PC-3 (cell line): ENCODE measurements at places on chromosomes 1 and 21. TPM values are rescaled to one million over a fixed set of nuclear protein-coding genes. Genes with fewer than 3 reads are reported as not detected.

- H3K4me3 ChIP-seq: no peak overlapping the region
- no peaks in the 10 kb centered on the region for H3K36me3 ChIP-seq
- no peak overlapping the region for H3K27ac ChIP-seq
Measured at GRCh38 chr1:47104816-47105215, 32.4 kb upstream of the CYP4A22 start.

DNA sequence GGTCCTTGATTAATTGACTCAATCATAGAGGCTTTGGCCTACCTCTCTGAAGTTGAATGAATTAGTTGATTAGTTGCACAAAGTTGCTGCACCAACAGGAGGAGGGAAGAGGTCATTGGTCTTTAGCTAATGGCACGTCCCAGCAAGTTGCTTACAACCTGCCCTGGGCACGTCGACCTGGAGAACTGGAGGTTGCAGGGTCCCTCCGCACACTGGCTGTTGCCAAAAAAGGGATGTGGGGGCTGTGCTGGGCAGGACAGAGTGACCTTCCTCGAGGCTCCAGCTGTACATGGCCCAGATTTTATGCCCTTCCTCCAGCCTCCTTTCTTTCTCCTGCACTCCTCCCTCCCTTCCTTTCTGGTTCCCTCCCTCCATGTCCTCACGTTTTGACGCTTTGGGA, 230.3 kb upstream of the VAMP3 start:
- no peak overlapping the region for H3K27ac ChIP-seq
- no peaks in the 10 kb centered on the region for H3K36me3 ChIP-seq
- H3K4me1 ChIP-seq: no peaks in the 10 kb centered on the region
- DNase-seq: no peak
- no peak overlapping the region for H3K4me3 ChIP-seq
- H3K27me3 ChIP-seq: peaks cover 43% of the 10 kb centered on the region

DNA sequence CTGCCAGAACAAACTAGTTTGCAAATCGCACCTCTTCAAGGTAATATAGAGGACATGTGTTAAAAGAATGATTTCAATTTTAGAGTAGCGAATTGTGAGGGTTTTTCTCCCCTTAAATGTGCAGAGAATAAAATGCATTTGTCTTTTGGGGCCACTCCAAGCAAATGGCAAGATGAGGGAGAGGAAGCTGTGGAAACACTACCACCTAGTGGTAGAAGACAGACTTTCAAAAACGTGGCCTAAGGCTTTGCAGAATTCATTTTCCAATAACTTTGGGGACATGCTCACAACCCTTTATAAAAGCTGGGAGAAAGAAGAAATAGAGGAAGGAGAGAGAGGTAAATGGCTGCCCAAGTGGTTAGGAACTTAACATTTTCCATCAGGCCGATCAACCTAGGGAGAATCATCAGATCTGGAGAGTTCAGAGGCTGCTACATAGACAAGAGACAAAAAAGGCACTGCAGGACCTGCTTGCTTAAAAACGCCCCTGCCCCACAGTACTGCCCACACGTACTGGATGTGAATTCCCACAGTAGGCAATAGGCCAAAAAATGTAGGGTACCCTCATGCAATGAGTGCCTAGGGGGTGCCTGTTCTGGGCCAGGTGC, 15.7 kb upstream of the RCAN1 start:
- no peaks in the 10 kb centered on the region for H3K36me3 ChIP-seq
- H3K27ac ChIP-seq: no peak overlapping the region
- no peaks in the 10 kb centered on the region for H3K4me1 ChIP-seq
- peaks cover 6% of the 10 kb centered on the region; the same call in 1 of the 2 replicates for H3K27me3 ChIP-seq

DNA sequence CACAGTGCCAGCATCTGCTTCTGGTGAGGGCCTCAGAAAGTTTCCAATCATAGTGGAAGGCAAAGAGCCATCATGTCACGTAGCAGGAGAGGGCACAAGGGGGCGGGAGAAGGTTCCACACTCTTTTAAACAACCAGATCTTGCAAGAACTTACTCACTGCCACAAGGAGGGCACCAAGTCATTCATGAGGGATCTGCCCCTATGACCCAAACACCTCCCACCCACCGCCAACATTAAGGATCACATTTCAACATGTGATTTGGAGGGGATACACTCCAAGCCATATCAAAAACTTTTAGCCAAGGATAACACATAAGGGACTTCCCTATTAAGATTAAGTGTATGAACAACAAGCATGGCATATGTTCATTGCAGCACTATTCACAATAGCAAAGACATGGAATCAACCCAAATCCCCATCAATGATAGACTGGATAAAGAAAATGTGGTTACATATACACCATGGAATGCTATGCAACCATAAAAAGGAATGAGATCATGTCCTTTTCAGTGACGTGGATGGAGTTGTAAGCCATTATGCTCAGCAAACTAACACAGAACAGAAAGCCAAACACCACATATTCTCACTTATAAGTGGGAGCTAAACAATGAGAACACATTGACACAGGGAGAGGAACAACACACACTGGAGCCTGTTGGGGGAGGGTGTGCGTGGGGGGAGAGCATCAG, 19.9 kb upstream of the SLC35F3 start:
- DNase-seq: peak; percentile 62
- peaks cover 44% of the 10 kb centered on the region for H3K4me1 ChIP-seq
- no peaks in the 10 kb centered on the region for H3K27me3 ChIP-seq
- H3K4me3 ChIP-seq: peak overlapping the region; percentile 46; the same call in 1 of the 2 replicates

DNA sequence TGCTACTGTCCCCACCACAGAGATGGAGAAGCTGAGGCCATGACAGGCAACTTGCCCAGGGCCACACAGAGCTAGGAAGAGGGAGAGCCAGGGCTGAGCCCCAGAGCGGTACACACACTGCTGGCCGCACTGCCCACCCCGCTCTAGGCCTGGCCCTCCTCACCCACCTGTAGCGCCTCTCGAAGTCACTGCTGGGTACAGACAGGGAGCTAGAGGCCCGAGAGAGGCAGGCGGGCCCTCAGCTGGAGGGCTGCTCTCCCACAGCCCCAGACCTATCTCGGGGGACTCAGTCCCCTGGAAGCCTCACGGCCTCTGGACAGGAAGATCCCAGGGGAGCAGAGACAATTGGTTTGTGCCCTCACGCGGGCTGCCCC, 17.3 kb upstream of the PLEKHG5 start:
- no peaks in the 10 kb centered on the region for H3K4me1 ChIP-seq
- H3K4me3 ChIP-seq: no peak overlapping the region
- no peaks in the 10 kb centered on the region for H3K27me3 ChIP-seq
- H3K36me3 ChIP-seq: no peaks in the 10 kb centered on the region
- H3K27ac ChIP-seq: no peak overlapping the region

DNA sequence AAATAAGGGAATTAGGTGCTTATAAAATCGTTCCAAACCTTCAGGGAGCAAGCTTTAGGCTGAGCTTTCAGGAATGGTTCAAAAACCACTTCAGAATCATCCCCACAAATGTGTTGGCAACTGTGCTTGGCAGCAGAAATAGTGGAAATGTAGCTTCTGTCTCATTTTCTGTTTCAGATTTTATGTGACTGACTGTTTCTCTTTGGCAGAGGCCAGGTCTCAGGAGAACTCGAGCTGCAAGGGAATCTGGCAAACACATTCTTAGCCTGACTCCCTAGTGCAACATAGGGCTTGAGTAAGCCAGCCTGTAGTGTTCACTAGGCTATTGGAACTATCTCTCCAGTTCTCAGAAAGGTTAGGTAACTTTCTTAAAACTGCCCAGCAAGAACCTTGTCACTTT, 128.6 kb downstream of the PLA2G4A start:
- H3K27ac ChIP-seq: 0 out of 2 replicates have a peak overlapping the region, but pooled peaks have one; percentile 77
- DNase-seq: no peak
- no peaks in the 10 kb centered on the region for H3K36me3 ChIP-seq
- H3K4me3 ChIP-seq: no peak overlapping the region
- peaks cover 12% of the 10 kb centered on the region; the same call in 1 of the 2 replicates for H3K4me1 ChIP-seq

Gene CTTNBP2NL
- total RNA-seq: 3.7 and 9.8 TPM in 2 replicates
